ENCODE measurements at places on chromosomes 7 and 10.

GRCh38 chr7:156999958-157000726, 10.3 kb downstream of the MNX1 start:
- DNase-seq, result no peak

DNA sequence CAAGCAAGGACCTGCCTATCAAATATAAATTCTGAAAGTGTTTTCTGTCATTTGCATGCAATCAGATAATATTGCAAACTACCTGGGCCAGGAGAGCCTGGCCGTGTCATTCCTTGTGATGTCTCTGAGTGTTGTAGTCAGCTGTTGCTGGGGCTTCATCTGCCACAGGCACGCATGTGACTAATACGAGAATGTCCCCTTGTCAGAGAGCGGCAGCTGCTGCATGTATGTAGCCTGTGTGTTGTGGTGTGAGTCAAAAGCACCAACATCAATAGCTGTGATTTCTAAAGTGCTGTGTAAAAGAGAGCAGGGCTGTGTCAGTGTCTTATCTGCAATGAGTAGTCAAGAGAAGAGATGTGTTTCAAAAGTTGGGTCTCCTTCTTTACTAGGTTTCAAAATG, 155.4 kb downstream of the POU6F2 start:
- DNase-seq, result no peak

DNA sequence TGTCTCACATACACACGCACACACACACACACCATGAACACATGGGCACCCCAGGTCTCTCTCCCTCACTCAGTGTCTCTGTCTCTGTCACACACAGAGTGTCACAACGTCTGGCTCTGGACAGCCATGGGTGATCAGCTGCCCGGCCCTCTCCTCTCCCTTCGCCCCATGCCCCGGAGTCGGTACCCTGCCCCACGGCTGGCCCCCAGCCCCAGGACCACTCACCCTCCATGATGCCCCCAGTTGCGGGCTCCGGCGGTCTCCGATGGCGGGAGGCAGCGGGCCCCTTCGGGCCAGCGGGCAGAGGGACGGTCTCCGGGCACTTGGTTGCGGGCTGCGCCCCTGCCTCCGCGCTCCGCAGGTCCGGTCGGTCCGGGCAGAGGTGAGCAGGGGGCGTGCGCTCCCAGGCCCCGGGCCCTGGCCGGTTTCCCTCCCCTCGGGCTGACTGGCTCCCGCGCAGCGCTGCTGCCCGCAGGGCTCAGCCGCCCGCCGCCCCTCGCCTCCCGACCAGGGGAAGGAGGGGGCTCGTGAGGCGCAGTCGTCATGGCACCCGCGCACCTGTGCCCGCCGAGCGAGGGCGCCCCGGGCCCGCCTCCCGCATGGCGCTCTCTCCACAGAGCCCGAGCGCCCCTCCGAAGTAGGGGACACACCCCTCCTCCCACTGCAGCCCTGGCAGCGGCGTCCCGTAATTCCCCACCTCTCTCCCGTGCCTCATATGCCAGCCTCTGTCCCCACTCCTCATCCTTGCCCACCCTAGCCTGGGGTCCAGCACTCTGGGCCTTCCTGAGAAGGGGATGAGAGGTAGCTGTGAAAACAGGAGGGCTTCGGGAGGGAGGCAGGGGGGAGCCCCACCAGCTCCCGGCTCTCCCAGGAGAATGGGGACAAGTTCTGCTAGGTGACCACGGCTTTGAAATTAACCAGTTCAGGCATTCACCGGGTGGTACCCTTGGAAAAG, at the start of gene NPFFR1:
NPFFR1 (minus strand) TSS at position 560 of the 955 bp plus-strand sequence; CDS start at position 232, 328 bp downstream.
- DNase-seq, result no peak

DNA sequence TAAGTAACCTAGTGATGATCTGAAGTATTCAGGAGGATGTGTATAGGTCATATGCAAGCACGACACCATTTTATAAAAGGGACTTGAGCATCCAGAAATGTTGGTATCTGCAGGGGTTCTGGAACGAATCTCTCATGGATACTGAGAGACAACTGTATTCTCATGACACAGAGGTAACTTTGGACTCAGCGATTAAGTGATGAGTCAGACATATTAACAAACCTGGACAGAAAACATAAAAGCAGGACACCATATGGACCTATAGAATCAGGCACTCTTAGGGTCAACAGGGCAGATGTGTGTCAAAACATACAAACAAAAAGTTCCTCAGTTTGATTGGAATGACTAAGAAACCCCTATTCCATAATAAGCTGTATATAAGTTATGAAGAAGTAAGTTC, 248.1 kb downstream of the ANKRD7 start:
- no peak for DNase-seq

GRCh38 chr7:135321556-135321955, 87.9 kb downstream of the STRA8 start:
- no peak for DNase-seq

- DNase-seq, result no peak
These were observed 6.7 kb downstream of the COL1A2 start for GRCh38 chr7:94401428-94401814.

GRCh38 chr10:80464557-80465450, 10.7 kb downstream of the TSPAN14 start:
- DNase-seq, result no peak

DNA sequence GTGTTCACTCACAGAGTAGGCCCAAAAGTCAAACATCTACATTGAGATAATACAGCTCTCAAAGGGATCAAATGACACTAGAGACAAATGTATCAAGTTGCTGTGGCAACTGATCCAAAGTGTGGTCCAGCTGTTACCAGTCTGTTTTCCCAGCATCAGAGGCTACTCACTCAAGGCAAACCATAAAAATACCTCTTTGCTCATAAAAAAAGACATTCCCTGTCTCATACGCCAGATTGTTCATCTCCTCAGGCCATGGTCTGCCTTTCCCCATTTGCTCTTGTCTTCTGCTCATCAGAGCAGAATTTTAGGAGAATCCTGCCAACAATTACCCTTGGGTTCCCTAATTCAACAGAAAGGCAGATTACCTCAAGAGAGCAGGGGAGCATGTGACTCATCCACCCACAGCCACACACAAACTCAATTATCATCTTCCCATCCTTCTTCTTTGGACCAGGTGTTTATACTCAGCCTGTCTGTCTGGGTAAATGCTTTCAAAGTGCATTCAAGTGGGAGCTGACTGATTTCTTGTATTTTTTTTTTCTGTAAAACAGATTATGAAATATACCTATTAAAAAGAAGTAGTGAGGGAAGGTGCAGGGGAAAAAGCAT, 226.5 kb upstream of the HPS1 start:
- no peak for DNase-seq

GRCh38 chr10:17805921-17806577, 3.1 kb upstream of the MRC1 start:
- no peak for DNase-seq

DNA sequence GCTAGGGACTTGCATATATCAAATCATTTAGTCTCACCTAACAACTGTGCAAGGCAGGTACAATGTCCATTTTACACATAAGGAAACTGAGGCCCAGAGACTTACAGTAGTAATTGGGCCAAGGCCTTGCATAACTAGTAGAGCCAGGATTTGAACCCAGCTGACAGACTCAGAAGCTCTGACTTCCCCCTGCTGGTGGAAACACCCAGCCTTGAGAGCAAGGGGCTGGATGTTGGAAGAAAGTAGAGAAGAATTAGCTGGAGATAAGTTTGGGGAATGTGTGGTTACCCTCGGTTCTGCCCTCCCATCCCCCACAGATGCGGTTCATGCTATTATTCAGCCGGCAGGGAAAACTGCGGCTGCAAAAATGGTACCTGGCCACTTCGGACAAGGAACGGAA, 2.0 kb downstream of the AP1S1 start:
- no peak for DNase-seq

- DNase-seq, result no peak
These were observed 59.7 kb upstream of the CCDC71L start for GRCh38 chr7:106720641-106721040.

DNA sequence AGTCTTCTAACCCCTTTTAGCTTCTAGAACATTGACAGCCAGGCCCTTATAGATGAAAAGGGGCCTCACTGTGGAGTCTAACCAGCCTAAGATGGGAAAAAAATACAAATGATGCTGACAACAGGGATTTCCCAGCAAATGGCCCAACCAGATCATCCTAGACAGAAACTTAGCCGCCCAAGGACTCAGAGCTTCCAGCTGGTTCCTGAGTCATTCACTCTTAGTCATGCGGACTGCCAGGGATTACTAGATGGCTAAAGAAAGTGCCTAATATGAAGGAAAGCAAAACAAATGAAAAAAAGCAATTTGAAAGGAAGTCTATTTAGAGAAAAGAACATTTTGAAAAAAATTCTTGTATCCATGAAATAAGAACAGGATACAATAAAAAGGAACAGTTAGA, 23.7 kb downstream of the TSPAN14 start:
- DNase-seq, result no peak

DNA sequence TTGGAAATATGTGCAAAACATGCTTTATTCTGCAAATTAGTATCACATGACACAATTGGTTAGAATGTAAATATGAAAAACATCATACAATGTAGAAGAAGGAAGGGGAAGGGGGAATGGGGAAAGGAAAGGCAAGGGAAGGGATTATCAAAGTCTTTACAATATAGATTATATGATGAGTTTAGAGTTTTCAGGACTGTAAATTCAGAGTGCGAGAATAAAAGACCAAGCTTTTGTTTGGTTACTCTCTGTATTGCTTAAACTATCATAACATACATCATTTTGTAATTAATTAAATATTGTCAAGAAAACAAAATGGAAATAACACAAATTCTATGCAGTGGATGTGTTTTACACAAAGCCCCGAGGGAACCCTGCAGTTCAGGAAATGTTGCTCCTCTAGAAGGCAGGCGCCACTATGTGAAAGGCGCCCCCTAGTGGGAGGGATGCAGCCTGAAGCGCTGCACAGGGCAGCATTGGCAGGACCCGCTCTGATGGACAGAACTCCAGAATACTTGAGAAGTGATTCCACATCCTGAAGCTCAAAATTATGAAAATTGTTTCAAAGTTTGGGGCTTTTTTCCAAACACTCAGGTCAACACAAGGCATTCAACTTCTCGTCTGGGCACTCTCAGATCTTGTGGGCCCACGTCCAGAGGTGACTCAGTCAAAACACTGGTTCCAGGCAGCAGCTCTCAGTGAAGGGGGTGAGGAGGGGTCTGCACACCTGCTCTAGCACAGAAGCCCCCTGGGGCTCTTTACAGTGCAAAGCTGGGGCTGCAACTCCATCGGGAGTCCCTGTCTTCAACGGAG, 31.6 kb upstream of the TMEM254 start:
- peak; percentile 67 for DNase-seq

- DNase-seq, result no peak
These were observed 16.1 kb upstream of the C10orf71 start for GRCh38 chr10:49282879-49283341.

- peak; percentile 24 for DNase-seq
These were observed 747 bp downstream of the GDI2 start for GRCh38 chr10:5812283-5813090.

- no peak for DNase-seq
These were observed 142.0 kb downstream of the PTPRN2 start for GRCh38 chr7:158445421-158446175.
